Gastrocnemius medialis (tissue), 4 donors: ENCODE measurements at places on chromosomes 13 and 19. TPM values are rescaled to one million over a fixed set of nuclear protein-coding genes. Genes with fewer than 3 reads are reported as not detected.

ZNF180 gene
- 2.1 TPM for total RNA-seq

SERP2 gene
- total RNA-seq = 1.7 TPM

MBD3L3 gene
- total RNA-seq = not detected

ELSPBP1 gene
- total RNA-seq = not detected

TNFSF9 gene
- total RNA-seq = 1.8 TPM
